ENCODE measurements at places on chromosomes 11 and 22.

- DNase-seq = no peak
These were observed 41.6 kb downstream of the CD44 start for GRCh38 chr11:35180317-35181233.

DNA sequence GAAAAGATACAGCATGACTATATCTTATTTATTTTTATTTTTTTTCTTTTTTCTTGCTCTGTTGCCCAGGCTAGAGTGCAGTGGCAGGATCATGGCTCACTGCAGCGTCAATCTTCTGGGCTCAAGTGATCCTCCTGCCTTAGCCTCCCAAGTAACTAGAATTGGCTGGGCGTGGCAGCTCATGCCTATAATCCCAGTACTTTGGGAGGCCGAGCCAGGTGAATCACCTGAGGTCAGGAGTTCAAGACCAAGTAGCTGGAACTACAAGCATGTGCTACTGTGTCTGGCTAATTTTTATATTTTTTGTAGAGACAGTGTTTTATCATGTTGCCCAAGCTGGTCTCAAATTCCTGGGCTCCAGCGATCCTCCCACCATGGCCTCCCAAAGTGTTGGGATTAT is 28.3 kb upstream of the CCDC134 start:
- no peak for DNase-seq

- no peak for DNase-seq
These were observed 95.3 kb upstream of the FGF3 start for GRCh38 chr11:69914286-69915150.

DNA sequence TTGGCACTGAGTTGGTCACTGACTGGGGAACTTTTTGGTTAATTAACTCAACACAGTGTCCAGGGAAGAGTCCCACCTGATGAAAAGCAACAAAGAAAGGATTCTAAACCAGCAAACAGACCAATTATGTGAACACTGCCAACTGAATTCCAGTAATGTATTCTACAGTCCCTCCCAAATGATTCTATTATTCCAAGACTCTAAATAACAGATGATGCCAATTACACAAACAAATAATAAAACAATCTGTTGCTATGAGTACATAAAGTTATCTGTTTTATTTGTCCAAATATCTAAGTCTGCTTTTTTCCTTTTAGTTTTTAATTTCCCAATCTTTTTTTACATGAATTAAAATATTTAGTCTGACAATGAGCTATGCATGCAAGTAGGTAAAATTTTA is 98.3 kb upstream of the TP53AIP1 start:
- DNase-seq = no peak

GRCh38 chr11:70296681-70297080 is 26.2 kb downstream of the PPFIA1 start:
- DNase-seq = no peak

- peak; percentile 53 for DNase-seq
These were observed 108.8 kb upstream of the CD44 start for GRCh38 chr11:35029979-35030682.

DNA sequence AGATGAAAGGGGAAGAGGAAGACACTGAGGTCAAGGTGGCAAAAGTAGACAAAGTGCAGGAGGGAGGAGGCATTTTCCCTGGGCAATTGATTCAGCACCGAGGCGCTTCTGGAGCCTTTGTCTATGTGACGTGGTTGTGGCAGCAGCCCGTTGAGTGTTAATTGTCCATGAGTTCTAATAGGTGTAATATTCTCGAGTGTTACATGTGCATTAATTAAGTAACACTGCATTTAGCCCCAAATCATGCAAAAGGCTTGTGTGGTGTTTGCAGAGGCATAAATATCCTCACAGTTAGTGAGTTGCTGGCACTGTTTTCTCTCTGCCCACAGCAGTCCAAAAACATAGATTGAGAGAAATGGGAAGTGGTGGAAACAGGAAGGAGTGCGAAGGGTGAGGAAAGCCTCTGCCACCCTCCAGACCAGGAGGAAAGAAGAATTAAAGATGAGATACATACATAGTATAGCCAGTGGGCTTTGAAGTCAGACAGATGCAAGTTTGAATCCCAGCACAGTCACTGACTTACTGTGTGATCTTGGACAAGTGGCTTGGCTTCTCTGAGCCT is 361.2 kb downstream of the MN1 start:
- no peak for DNase-seq

GRCh38 chr11:123034597-123034996 is 27.3 kb downstream of the HSPA8 start:
- DNase-seq = no peak

DNA sequence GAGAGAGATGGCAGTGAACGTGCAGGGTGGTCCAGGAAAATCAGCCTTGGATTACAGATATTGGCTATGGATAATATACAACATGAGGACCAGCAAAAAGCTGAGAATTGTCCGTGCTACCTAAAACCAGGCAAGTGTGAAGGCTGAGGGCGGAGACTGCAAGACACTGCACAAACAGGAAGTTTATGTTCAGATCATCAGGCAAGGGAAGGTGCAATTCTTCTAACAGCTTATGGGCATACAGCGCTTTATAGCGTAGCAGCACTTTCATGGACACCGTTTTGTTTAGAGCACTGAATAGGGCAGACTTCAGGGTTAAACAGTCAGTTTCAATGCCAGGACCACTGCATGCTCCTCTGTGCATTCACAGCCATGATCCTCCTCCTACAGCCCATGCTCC is 93.1 kb upstream of the TMEM45B start:
- DNase-seq = no peak

- no peak for DNase-seq
These were observed 1280.4 kb downstream of the TBC1D22A start for GRCh38 chr22:48042621-48043395.

DNA sequence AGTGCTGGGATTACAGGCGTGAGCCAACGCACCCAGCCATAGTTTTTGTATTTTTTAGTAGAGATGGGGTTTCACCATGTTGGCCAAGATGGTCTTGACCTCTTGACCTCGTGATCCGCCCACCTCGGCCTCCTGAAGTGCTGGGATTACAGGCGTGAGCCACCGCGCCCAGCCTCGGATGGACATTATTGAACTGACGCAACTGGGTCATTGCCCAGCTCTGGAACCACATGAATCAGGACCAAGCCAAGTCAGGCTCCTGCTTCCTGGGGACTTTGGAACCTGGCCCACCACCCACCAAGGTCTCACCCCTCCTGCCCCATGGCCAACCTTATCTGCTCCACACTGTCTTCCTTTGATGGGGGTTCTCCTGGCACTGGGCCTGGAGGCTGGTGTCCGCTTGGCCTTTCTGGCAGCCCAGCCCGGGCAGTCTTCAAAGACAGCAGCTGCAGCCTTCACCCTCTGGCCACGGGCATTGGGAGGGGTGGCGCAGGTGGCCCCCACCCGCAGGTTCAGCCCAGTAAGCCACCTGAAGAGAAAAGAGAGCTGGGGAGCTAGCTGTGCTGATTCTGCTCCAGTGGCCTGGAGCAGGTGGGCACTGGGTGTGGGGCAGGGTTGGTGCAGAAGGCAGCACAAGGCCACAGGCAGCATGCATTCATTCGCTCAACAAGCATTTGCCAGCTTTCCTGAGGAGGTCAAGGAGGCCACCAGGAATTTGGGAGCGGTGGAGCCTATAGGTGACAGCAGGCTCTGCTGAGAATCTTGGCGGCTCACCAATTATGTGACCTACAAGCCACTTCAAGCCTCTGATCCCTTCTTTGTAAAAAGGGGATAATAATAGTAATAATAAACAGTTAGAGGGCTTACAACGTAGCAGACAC is 5.7 kb downstream of the CHADL start:
- DNase-seq = no peak

DNA sequence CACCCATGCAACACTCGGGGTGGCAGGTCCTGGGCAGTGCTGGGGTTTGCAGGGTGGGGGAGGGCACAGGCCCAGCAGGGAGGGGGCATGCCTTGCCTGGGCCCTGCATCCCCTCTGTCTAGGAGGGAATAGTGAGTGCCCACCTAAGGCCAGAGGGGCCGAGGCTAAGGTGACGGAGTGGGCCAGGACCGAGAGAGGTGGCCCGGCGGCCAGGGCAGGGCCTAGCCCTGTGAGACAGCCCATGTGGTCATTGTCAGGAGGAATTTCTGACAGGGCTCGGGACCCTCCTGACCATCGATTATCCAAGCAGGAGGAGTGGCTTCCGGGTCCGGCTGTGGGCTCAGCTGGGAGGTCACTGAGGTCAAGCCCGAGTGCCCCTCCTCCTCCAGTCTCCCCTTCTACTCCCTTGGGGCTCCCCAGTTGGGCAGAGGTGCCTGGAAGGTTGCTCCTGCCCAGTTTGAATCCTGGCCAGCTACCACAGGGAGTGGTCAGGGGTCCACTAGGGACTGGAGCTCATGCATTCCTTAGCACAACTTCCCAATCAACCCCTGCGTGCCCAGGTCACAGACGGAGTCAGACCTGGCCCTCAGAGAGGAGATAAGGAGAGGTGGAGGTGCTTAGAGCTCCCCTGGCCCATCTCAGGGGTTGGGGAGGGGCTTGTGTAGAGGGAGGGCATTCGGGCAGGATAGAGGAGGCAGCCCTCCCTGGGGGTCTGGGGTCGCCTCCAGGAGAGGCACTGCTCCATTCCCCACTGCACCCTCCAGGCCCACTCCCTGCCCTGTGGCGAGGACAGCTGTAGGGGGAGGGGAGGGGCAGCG is 14.7 kb downstream of the GP1BB start:
- no peak for DNase-seq

- DNase-seq = no peak
These were observed 6.8 kb upstream of the DEUP1 start for GRCh38 chr11:93323747-93324146.

- no peak for DNase-seq
These were observed 17.5 kb upstream of the ACCSL start for GRCh38 chr11:44029977-44030911.

DNA sequence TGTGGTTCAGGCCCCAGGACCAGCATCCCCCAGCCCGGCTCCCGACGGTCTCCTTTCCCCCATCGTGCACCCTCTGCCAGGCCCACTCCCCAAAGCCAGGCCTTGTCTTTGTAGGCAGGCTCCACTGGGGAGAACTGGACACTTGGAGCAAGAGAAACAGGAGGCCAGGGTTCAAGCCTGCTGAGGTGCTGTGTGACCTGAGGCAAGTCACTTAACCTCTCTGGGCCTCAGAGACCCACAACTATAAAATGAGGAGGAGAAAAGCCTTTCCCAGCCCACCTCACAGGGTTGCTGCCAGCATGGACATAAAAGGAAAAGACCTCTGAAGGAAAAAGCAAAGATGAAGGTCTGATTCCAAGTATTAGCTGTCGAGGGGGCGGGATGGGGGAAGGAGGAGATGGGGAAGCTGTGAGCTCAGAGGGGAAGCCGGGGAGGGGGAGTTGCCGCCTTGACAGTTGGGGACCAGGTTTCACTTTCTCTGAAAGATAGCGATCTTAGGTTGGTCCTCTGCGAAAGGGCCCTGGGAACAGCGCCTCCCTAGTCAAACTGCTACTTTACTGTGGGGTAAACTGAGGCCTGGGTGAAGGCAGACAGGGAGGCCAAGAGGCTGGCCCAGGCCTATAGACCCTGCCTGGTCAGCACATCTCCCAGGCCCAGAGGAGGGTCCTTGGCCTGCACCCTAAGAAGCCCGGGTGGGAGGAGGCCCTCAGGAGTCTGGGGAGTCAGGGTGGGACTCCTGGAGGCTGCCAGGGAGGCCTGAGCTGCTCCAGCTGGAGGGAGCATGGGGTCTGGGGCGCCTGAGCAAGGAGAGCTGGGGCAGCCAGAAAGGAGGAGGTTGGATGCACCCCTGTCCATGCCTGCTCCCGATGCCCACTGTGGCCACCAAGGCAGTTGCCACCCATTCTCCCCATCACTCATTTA is 991 bp upstream of the OSM start:
- peak; percentile 73 for DNase-seq

DNA sequence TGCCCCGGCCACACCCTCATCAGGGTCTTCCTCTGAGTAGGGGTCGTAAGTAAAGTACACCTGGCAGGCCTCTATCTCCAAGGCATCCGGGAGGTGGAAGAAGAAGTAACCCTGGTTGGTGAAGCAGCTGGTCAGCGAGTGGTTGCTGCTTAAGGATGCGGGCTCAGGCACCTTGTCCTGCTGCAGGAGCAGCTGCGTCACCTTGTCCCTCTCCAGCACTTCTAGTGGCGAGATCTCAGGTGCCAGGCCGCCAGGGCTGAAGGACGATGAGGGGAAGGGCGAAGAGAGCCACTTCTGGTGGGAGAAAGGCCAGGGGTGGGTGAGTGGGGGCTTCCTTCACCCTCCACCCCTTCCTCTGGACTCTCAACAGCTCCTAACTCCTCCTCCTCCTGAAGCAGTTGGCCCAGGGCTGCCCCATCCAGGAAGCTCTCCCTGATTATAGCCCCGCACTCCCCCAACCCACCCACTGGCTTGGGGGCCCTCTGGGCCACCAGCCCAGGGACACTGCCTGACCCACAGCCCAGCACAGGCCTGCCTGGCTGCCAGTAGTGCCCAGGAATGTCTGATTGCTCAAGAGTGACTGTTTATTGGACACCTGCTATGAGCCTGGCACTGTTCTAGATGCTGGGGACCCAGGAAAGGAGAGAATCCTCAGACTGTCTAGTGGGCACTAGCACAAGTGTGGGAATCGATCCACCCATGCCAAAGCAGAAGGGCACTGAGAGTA is 19.2 kb upstream of the TMPRSS6 start:
- no peak for DNase-seq

GRCh38 chr11:67440229-67441097 is 2.8 kb downstream of the CORO1B start:
- DNase-seq = no peak

GRCh38 chr22:38866399-38867123 is 5.5 kb downstream of the CBX6 start:
- DNase-seq = no peak
